ENCODE measurements at places on chromosomes 1 and 21.

DNA sequence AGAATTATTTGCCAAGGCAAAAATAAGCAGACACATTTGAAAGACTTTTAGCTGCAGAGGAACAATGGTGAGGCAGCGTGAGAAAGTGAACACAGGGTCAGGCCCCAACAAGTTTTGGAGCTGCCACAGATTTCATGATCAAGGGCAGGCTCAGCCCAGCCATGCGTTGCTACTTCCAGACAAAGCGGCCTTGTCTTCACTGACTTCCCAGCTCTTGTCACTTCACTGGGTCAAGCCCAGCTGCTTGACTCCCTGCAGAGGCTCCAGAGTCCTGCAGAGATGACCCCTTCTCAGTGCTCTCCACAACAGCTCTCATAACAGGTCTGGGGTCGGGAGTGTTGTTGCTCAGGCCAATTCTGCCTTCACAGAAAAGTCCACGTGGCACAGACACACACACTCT lies 35.8 kb downstream of the HHAT start:
- DNase-seq = no peak

DNA sequence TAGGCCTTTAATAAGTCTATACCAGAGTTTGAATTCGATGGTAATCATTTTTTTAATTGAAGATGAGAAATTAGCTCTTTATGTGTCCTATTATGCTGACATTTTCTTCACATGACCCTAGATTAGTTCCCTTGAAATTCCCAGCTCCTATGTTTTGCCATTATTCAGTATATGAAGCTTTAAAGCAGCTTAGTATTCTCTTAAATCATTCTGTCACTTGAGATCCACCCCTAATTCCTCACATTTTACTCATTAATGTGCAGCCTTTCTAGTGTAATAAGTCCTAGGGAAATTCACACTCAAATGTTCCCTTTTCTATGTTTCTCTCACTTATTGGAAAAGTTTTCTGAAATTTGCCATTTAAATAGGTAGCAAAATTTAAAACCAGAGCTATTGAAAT lies 704.5 kb upstream of the B3GALT2 start:
- DNase-seq = no peak

DNA sequence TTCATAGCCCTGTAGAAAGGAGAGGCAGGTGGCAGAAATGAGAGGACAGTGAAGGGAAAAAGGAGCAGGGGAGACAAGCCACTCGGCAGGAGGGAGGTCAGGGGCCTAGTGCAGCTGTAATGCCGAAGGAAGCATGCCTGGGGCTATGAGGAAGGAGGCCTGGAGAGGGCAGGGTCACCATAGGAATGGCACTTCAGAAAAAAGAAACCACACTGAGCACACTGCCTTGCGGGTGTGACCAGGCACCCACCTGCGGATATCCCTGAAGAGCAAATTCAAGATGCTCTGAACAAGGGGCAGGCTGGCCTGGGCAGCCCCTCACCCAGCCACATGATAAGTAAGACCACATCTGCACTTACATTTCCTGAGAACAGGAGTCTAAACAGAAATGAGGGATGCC lies 104.7 kb downstream of the JAK1 start:
- peak; percentile 69 for DNase-seq

DNA sequence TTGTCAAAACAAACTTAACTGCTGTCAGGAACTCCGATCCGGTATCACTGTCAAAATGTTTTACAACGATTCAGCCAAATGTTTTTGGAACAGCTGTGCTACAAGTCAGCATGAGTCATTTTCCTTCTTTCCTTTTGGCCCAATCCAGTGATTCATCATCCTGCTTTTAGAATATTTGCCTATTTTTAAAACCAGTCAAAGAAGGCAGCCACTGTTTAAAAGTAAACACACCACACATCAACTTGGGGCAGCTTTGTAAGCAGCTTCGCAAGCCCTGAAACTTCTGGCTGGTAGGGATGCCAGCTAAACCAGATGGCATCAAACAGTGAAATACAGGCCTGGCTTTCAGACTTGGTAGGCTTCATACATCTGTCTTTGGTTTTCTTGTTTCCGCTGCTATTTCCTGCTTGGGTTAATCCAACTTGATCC lies 14.9 kb downstream of the MAP3K7CL start:
- DNase-seq = no peak

- no peak for DNase-seq
These were observed 160.8 kb upstream of the SGIP1 start for GRCh38 chr1:66373157-66373591.

DNA sequence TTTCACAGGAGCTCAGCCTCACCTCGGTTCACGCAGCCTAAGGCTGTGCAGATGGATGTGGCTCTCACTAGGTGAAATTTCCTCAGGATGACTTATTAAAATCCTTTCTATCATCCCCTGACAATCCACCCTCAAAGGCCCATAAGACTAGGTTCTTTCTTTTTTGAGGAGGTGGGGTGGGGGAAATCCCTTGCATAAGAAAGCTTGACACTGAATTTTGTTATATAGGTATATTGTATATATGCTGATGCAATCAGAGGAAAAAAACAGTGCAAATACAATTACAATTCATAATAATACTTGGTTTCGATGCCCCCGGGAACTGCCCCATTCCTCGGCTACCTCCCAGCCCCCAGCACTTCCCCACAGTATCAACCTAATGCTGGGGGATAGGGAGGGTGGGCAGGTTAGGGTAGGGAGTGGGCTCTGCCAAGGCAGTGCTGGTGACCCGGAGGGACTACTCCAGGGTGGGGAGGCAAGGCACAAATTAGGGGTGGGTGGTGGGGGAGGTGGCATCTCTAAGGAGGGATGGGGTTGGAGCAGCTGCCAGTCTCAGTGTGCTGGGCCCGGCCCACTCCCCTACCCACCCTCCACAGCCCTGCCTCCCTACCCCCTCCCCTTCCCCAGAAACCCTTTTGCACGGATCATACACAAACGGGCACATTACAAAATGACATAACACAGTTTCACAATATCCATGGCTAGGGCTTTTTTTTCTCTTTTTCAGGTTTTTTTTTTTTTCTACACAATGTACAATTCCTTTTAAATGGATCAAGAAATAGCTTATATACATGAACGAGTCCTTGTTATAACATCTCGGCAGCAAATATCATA lies 30.9 kb downstream of the SLC27A3 start:
- DNase-seq = no peak

GRCh38 chr1:100482167-100482566 lies 55.8 kb upstream of the GPR88 start:
- no peak for DNase-seq

DNA sequence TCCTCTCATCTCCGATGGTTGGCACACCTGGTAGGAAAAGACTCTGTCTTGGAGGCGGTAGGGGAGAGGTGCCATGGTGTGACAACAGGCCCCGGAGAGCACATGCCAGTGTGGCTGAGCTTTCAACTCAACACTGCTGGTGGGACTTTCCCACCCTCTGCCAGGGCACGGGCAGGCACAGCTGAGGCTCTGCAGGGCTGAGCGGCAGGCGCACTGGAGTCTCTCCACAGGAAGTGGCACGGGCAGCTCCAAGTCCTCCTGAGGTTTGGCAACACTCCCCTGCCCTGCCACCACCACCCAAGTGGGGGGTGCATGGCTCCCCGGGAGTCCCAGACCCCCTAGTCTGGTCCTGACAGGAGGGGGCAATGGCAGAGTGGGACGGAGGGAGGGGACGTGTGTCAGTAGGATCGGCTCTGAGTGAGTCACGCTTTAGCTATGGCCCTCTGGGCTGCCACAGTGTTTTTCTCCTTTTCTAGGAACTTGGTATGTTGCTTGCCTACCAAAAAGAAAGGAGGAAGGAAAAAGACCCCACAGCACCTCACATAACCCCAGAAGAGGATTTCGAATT lies 27.3 kb upstream of the EVA1B start:
- no peak for DNase-seq

DNA sequence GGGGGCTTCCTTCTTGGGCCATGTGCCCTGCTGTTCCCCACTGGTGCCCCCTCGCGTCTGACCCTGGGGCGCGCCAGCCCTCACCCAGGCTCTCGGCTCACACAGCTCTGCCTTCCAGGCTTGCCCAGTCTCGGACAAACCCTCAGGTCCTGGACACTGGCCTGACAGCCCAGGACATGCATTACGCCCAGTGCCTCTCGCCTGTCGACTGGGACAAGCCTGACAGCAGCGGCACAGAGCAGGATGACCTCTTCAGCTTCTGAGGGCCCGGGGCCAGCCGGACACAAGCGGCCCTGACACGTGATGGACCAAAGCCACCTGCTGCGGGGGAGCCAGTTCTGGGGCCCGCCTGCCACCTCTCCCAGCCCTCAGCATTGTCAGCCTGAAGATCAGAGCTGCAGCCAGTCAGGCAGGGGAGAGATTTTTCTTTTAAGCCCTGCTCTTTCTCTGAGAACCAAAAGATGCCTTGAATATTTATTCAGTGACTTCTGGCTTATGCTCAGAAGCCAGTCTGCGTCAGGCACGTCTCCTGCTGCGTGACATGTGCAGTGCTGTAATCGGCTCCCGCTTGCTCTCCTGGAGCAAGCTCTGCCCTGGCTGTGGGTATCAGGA lies 23.4 kb downstream of the LDLRAP1 start:
- peak; percentile 32 for DNase-seq

DNA sequence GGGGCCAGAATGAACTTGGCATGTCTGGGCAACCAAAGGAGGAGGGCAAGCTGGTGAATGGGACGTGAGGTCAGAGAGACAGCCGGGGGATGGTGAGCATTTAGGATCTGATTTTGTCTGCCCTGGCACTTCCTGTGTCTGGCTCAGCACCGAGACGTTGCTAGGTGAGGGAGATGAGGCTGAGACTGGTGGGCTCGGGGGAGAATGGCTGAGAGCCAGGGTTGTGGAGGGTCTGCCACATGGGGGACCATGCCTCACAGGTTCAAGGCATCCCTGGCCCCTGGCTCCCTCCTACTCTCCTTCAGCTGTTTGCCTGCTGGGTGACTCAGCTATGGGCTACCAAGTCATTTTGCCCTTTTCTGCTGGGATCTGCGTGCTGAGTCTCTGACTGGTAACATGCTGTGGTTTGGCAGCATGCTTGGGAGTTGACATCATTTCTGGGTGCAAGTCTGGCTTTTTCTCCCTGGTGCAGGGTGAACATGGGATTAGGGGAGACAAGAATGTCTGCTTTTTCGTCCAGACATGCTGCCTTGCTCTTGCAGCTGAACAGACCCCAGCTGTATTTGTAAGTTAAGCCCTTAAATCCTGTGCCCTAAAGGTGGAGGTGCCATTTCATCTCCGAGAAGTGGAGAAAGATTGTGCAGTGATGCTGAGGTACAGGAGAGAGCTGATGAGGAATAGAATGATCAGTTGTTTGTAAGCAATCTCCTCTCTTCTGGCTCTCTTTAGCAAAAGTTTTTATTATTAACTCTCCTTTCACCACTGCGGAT lies 17.6 kb downstream of the GALNT2 start:
- no peak for DNase-seq

DNA sequence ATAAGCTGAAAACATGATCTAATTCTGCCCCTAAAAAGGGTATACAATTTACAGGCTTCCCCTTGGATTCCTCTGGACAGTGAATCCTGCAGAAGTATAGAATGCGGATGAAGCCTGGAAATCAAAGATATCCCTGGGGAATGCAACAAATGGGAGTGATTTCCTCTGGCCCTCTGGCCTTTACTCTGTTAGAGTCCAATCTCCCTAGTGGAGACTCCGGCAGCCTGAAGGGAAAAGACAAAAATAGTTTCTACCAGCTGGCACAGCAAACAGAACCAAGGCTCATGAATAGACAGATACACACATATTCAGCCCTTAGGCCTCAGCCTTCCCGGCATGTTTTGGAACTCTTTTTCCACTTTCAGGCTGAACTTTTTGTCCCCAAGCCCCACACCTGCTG lies 3.9 kb upstream of the LRRC52 start:
- DNase-seq = no peak

DNA sequence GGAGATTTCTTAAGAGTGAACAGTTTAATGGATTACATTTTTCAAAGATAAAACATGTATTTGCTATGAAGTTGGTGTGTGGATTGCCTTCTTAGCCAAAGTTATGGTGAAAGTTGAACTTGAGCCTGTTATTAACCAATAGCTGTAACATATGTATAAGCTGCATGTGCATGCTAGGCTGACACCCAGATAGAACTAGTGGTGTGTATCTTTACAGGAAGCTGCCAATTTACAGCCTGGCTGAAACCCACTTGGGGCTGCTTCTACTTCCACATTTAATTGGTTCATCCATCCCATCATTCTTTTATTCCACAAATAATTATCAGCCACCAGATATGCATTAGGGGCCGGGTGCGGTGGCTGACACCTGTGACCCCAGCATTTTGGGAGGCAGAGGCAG lies 3.3 kb downstream of the PLA2G5 start:
- DNase-seq = no peak

DNA sequence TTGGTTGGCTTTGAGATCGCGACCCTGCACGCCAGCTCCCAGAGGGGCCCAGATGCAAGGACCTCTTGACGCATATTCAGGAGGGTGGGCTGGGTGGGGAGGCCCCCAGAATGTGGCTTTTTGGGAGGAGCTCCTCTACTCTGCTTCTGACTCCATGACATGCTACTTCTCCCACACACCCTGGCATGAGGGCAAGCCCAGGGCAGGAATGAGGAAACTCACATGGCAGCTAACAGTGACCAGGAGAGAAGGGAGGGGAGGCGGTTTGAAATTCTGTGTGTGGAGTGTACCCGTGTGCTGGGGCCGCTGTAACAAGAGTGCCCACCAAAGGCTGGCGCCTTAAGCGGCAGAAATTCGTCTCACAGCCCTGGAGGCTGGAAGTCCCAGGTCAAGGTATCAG lies 61.3 kb upstream of the GPR153 start:
- no peak for DNase-seq

DNA sequence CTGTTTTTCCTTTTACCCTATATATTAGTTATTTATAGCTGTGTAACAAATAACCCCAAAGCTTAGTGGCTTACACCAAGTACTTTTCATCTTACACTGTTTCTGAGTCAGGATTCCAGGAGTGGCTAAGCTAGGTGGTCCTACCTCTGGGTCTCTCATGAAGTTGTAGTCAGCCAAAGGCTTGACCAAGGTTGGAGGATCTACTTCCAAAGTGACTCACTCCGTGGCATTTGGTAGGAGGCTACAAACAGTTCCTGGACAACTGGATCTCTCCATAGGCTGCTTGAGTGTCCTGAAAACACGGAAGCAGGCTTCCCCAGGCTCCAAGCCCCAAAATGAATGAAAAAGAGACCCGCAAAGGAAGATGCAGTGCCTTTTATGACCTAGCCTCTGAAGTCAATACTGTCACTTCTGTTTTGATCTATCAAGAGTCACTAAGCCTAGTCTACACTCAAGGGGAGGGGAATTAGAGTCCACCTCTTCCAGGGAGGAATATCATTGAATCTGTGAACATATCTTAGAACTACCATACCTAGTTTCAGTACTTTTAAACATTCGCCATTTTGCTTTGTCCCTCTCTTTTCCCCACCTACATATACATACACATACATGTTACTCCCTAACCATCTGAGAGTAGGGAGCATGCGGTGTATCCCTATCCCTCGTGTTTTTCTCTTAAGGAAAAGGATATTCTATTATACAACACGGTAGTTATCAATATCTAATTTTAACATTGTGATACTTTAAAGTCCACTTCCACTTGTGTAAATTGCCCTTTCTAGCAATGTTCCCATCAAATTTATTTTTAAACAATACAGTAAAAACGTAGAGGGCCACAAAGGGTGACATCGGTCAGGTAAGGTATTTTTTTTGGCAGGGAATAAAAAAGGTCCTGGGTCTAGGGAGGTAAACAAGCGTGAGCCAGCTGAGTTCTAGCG lies 67.2 kb downstream of the SLC35A3 start:
- DNase-seq = no peak
